ENCODE measurements at places on chromosomes 2 and 18.

- no peak for DNase-seq
These were observed 564 bp downstream of the GCC2 start for GRCh38 chr2:108449410-108450130.

- DNase-seq, result no peak
These were observed 21.0 kb upstream of the TGFA start for GRCh38 chr2:70574618-70575017.

DNA sequence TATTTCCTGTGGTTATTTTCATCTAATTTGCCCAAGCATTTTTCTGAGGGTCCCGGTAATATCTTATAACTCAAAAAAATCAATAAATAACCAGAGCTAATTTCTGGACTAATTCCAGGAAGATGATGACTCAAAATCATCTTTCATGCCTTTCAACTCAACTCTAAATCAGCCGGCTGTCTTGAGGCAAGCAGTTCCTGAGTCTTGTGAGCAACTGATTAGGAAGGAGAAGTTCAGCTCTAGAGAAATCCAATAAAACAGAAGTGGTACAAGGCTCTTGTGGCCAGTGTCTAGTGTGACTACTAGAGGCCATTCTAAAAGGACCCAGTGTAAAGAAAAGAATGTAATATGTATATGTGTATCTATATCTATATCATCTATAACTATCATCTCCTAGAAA lies 890.4 kb downstream of the TRIB2 start:
- no peak for DNase-seq

- no peak for DNase-seq
These were observed 85.5 kb downstream of the SOWAHC start for GRCh38 chr2:109699646-109700045.

All from stimulated activated CD8-positive, alpha-beta memory T cell treated with anti-CD3 and anti-CD28 coated beads, Interleukin-4, amount 100 ng/mL, for 1 hour (primary cell).